ENCODE measurements at places on chromosomes 16 and 17.

DNA sequence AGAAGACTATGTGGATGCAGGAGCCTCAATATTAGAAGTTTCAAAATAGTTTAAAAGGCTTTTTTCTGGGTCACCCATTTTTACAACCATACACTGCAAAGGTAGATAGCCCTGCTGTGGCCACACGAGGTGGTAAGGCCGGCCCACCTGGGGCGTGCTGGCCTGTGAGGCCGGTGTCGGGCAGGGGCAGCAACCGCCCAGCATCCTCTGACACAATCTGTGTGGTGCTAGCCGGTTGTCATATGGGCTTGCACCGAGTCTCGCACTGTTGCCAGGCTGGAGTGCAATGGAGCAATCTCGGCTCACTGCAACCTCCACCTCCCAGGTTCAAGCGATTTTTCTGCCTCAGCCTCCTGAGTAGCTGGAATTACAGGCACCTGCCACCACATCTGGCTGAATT is 44.0 kb downstream of the CFAP20 start:
- no peak for DNase-seq

- no peak for DNase-seq
Observed at GRCh38 chr16:27722892-27723450, 173.0 kb downstream of the KATNIP start.

- peak; percentile 86 for DNase-seq
Observed at GRCh38 chr17:77420804-77421629, 280.2 kb downstream of the SEC14L1 start.

GRCh38 chr16:84075376-84075775 is 32.8 kb upstream of the SLC38A8 start:
- no peak for DNase-seq

- peak; percentile 45 for DNase-seq
Observed at GRCh38 chr17:17379197-17379991, 76.2 kb downstream of the NT5M start.

- no peak for DNase-seq
Observed at GRCh38 chr17:45846646-45847045, 2.0 kb downstream of the SPPL2C start.

DNA sequence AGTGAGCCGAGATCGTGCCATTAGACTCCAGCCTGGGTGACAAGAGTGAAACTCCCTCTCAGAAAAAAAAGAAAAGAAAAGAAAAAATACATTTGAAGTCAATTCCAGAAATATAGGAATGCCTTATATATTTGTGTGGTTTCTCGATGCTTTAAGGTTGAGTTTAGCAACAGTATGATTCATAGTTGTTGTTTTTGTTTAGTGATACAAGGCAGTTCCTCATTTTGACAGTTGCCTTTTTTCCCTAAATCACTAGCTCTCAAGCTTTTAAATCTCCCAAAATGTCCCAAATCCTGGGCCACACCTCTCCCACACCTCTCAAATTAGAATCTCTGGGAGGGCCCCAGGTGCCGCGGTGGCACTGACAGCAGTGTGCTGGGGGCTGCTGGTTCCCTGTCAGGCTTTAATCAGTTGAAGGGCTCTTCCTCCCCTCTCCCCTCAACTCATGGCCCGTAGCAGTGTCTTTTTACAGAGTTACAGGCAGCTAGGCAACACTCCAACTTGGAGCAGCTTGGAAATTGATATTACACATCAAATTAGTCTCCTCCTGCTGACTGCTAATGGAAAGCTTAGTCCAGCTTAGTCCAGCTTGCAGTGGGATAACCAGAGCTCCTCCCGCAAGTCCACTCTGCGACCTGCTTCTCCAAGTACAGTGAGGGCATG is 58.4 kb downstream of the EPN2 start:
- no peak for DNase-seq

- DNase-seq: no peak
Observed at GRCh38 chr16:88759245-88759975, 25.6 kb downstream of the PIEZO1 start.

- DNase-seq: no peak
Observed at GRCh38 chr17:2709183-2709661, 2.3 kb downstream of the CLUH start.

- no peak for DNase-seq
Observed at GRCh38 chr17:9204637-9205329, 183.5 kb downstream of the NTN1 start.

GRCh38 chr16:13507530-13507929 is 412.4 kb upstream of the ERCC4 start:
- no peak for DNase-seq

- no peak for DNase-seq
Observed at GRCh38 chr16:89548344-89549006, 12.0 kb upstream of the RPL13 start.

DNA sequence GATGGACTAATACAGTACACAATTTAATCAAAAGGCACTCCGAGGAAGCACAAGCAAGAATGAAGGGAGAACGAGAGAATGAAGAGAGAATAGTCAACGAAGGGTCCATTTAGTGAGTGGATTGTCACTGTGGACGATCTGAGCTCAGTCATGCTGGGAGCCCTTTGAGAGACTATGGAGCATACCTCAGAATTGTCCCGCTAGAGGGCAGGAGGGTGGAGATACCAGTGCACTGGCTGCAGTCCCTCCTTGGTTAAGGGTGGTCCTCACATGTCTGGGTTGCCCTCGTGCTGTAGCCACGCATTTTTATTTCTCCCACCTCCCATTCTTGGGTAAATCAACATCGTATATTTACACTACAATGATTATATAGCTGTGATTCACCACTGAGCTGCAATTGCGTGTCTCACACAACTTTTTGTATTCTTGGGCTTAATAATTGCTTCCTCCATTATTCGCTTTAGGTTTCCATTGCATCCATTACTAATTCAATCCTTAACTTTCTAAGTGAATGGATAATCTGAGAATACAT is 33.2 kb upstream of the FAM20A start:
- DNase-seq: no peak

DNA sequence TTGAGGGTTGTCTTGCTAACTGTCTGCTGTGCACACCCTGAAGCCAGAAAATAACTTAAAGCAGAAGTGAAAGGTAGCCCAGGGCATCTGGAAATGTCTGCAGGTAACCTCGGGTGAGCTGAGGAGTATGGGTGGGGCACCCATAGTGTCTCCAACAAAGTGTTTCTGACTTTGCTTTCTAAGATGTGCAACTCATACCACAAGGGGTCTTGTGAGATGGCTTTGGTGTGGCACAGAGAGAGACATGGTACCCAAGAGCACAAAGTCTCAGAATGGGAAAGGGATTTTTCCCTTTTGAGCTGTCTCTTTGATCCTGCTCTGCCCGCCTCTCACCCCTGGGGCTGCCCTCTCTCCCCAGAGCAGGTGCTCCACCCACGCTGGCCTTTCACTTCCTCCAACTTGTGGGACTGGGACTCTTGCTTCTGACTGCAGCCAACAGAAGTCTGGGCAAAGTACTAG is 6.9 kb downstream of the CHD9 start:
- no peak for DNase-seq

DNA sequence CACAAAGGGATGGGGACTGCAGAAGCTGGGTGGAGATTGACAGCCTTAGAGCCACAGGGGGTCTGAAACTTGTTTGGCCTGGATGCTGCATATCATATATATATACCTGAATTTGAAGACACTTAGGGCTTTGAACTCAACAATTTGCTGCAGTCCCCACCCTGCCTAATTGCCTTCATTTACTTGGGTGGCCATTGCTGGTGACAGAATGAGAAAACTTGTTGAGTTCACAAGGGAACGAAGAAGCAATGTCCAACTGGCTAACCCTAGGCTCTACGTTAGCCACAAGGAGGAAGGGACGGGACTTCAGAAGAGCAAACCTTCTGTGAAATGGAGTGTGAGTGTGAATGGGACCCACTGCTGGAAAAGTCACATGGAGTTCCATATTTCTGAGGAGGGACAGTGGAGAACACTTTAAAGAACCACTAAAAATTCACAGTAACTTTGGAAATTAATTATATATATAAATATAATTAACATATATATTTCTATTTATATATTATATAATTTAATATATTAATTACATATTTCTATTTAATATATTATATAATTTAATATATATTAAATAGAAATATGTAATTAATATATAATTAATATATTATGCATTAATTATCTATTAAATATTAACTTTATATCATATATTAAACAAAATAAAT is 215.3 kb upstream of the SOX9 start:
- DNase-seq: no peak

DNA sequence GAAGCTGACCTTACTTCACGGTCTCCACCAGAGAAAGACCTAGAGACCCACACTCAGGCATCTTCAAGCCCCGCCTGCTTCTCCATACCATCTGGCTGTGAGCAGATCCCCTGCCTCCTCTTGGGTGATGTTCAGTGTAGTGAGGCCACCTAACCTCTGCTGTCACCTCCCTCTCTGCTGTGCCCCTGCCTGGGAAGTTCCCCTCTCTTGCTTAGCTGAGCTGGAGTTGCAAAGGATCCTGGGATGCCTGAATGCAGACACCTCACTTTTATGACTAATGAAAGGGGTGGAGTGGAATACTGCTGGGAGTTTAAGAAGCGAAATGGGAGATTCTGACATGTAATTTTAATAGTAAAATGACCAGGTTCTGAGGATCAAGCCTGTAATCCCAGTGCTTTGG is 5.8 kb downstream of the IRX3 start:
- no peak for DNase-seq

GRCh38 chr16:28283798-28284577 is 8.3 kb upstream of the SBK1 start:
- DNase-seq: no peak

- DNase-seq: no peak
Observed at GRCh38 chr16:13139661-13140241, 238.4 kb downstream of the SHISA9 start.

GRCh38 chr17:9364837-9365430 is 210.7 kb downstream of the STX8 start:
- no peak for DNase-seq

- DNase-seq: no peak
Observed at GRCh38 chr16:58034128-58034685, 8.7 kb downstream of the MMP15 start.

GRCh38 chr16:7597677-7598076 is 265.0 kb downstream of the RBFOX1 start:
- DNase-seq: no peak

DNA sequence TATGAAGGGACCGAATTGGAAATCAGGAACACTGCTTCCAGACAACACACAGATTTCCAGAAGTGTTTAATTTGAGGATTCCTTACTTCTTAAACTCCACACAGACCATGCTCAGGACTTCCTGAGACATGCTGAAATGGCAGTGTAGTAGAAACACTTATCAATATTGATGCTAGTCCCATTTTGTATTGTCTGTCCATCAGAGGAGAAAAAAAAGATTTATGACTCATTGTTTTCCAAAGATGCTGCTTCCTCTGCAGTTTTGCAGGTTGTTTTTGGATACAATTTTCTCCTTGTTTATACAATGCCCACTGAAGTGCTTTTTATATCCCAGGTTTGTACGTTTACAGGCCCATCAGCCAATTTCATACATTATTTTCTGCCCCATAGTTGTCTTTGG is 68.3 kb upstream of the TANC2 start:
- DNase-seq: no peak

DNA sequence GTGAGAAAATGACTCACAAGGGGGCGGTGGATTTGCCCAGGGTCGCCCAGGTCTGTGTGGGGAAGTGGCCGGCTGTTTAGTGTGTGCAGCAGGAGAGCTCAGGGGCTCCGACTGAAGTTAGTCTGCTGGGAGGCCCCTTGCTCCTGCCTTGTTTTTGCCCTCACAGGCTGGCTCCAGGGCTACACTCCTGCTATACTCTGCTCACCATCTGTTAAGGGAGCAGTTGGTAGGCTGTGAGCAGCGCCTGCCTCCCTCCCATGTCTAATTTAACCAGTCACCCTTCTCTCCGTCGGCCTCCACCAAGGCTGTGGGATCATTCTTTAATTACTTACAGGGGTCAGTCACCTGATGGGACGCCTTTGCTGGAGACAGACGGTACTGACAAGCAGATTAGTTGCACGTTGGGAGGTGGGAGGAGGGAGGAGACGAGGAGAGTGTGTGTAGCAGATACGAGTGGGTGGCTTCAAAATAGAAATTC is 35.5 kb downstream of the KSR1 start:
- peak; percentile 16 for DNase-seq

- no peak for DNase-seq
Observed at GRCh38 chr17:81163051-81163695, 2.1 kb upstream of the PVALEF start.

GRCh38 chr16:70579248-70579647 is 55.6 kb downstream of the SF3B3 start:
- no peak for DNase-seq

- peak; percentile 31 for DNase-seq
Observed at GRCh38 chr16:86854626-86855294, 276.4 kb downstream of the FOXL1 start.

GRCh38 chr17:77033892-77034404 is 106.8 kb upstream of the SEC14L1 start:
- no peak for DNase-seq

GRCh38 chr16:85370881-85371651 is 242.1 kb upstream of the GSE1 start:
- no peak for DNase-seq

DNA sequence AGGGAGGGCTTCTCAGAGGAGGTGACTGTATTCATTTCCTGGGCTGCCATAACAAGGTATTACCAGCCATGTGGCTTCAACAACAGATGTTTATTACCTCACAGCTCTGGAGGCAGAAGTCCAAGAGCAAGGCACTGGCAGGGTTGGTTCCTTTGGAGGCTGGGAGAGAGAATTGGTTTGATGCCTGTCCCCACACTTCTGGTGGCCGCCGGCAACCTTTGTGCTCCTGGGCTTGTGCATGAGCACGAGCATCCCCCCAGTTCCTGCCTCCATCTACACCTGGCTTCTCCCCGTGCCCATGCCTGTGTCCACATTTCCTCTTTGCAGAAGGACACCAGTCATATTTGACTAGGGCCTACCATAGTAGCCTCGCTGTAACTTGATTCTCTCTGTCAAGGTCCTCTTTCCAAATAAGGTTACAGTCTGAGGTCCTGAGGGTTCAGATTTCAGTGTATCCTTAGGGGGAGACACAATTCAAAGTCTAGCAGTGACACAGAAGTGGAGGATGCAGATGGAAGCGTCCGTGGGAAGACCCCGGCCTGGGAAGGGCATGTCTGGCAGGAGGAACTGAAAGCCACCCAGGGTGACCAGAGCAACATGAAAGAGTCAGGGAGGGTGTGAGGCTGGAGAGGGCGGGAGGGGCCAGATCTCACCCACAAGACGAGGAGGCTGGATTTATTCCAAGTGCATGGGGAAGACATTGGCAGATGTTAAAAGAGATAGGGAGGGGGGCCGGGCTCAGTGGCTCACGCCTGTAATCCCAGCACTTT is 188.2 kb upstream of the HSBP1 start:
- no peak for DNase-seq

GRCh38 chr17:29840884-29841283 is 89.1 kb downstream of the SSH2 start:
- peak; percentile 61 for DNase-seq

- no peak for DNase-seq
Observed at GRCh38 chr16:595942-596735, 6.3 kb downstream of the RAB40C start.

GRCh38 chr17:76816590-76817135 is 51.5 kb upstream of the MGAT5B start:
- DNase-seq: no peak

- no peak for DNase-seq
Observed at GRCh38 chr16:12294471-12294870, 317.9 kb downstream of the SNX29 start.

Data from astrocyte (in vitro differentiated cells and primary cell).